ENCODE measurements at places on chromosomes 13 and 19.

GRCh38 chr13:35477386-35477946 is 977 bp upstream of the MAB21L1 start:
- no peak overlapping the region for H3K4me3 ChIP-seq
- H3K27ac ChIP-seq, result no peak overlapping the region
- H3K27me3 ChIP-seq, result peaks cover 63% of the 10 kb centered on the region
- DNase-seq, result no peak
- no peaks in the 10 kb centered on the region for H3K36me3 ChIP-seq

DNA sequence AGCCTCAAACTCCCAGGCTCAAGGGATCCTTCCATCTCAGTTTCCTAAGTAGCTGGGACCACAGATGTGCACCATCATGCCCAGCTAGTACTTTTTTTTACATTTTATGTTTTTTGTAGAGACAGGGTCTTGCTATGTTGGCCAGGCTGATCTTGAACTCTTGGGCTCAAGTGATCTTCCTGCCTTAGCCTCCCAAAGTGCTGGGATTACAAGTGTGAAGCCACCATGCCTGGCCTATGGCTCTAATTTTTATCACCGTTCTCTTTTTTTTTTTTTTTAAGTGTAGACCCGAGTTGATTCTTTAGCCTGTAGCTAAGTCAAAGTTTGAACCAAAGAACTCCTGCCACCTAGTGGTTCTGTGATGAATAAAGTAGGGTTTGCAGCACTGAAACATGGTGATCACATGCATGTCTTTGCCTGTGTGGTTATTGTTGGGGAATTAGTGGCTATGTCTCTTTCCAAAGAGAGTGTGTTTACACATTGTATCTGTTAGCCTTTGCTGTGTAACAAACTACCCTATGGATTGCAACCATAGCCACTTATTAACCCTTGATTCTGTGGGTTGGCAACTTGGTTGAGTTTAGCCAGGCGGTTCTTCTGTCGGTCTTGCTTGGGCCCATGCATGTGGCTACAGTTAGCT is 11.6 kb downstream of the NFILZ start:
- H3K4me3 ChIP-seq, result no peak overlapping the region
- DNase-seq, result no peak
- H3K27ac ChIP-seq, result no peak overlapping the region
- H3K27me3 ChIP-seq, result no peaks in the 10 kb centered on the region
- no peaks in the 10 kb centered on the region for H3K36me3 ChIP-seq
- peaks cover 9% of the 10 kb centered on the region for H3K4me1 ChIP-seq

- H3K4me3 ChIP-seq, result peak overlapping the region; percentile 51
- no peaks in the 10 kb centered on the region for H3K36me3 ChIP-seq
- no peaks in the 10 kb centered on the region for H3K27me3 ChIP-seq
- H3K27ac ChIP-seq, result peak overlapping the region; percentile 76
- H3K4me1 ChIP-seq, result peaks cover 27% of the 10 kb centered on the region
Observed at GRCh38 chr19:55585658-55586339, 5.2 kb upstream of the ZNF579 start.

DNA sequence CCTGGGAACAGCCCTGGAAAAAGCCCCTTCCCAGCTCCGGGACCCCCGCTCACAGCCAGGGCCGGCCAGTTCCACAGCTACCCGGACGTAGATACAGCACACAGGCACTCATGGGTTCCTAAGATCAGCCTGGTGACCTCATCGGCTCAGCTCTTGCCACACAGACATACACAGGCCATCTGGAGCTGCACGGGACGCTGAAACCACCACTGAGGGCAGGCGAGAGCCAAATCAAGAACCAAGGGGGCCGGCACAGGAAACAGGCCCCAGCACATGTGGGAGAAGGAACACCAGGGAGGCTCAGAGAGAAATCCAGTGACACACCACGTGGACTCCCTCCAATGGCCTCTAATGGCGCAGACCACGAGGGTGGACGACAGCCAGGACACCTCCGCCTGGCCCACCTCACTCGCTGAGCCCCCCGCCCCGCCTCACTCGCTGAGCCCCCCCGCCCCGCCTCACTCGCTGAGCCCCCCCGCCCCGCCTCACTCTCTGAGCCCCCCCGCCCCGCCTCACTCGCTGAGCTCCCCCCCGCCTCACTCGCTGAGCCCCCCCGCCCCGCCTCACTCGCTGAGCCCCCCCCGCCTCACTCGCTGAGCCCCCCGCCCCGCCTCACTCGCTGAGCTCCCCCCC is 69.7 kb upstream of the C13orf46 start:
- no peak overlapping the region for H3K4me3 ChIP-seq
- DNase-seq, result no peak
- H3K27ac ChIP-seq, result no peak overlapping the region
- H3K4me1 ChIP-seq, result no peaks in the 10 kb centered on the region

DNA sequence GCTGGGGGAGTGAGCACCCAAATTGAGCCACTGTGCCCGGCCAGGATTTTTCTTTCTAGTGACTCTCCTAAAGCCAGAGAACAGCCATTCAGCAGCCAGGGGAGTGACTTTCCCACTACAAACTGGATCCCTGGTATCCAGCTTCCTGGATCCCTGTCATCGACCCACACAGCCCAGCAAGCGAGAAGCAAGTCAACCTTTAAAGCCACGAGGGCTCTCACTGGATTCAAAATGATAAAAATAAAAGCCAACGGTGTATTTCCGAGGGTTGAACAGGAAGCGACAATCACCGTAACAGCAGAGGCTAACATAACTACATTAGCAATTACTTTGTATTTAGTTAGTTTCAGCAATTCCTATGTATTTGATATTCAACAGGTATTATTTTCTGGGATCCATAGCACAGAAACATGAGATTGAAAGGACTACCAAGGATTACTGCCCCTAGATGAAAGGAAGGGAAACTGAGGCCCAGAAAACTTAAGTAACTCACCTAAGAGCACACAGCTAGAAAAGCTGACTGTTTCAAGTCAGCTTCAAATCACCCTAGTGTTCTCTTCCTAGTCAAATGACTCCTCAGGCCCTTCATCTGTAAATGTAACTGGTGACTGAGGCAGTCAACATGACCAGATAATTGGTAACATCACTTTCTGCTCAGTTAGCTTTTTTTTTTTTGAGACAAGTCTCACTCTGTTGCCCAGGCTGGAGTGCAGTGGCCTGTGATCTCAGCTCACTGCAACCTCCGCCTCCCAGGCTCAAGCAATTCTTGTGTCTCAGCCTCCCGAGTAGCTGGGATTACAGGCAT is 2.7 kb downstream of the RFX1 start:
- peak overlapping the region; percentile 17 for H3K27ac ChIP-seq
- H3K4me3 ChIP-seq, result no peak overlapping the region
- DNase-seq, result no peak
- H3K4me1 ChIP-seq, result peaks cover 17% of the 10 kb centered on the region
- H3K27me3 ChIP-seq, result no peaks in the 10 kb centered on the region

GRCh38 chr13:92671821-92672220 is 554.8 kb upstream of the GPC6 start:
- H3K36me3 ChIP-seq, result no peaks in the 10 kb centered on the region
- DNase-seq, result no peak
- H3K27me3 ChIP-seq, result no peaks in the 10 kb centered on the region

- peak overlapping the region; percentile 89 for H3K27ac ChIP-seq
- peaks cover 6% of the 10 kb centered on the region for H3K4me1 ChIP-seq
- no peaks in the 10 kb centered on the region for H3K27me3 ChIP-seq
- peak; percentile 95 for DNase-seq
Observed at GRCh38 chr19:33100894-33101644, 20.1 kb downstream of the GPATCH1 start.

GRCh38 chr13:109333893-109334651 is 452.3 kb downstream of the IRS2 start:
- H3K36me3 ChIP-seq, result no peaks in the 10 kb centered on the region
- no peak overlapping the region for H3K4me3 ChIP-seq
- no peak for DNase-seq
- no peaks in the 10 kb centered on the region for H3K27me3 ChIP-seq
- H3K27ac ChIP-seq, result no peak overlapping the region

- H3K4me3 ChIP-seq, result no peak overlapping the region
- no peak for DNase-seq
- no peaks in the 10 kb centered on the region for H3K4me1 ChIP-seq
- no peaks in the 10 kb centered on the region for H3K27me3 ChIP-seq
- no peaks in the 10 kb centered on the region for H3K36me3 ChIP-seq
Observed at GRCh38 chr19:56994251-56995017, 125.4 kb upstream of the USP29 start.

All from large intestine (tissue), 12 donors.